ENCODE measurements at places on chromosomes 2 and 18. TPM values are rescaled to one million over a fixed set of nuclear protein-coding genes. Genes with fewer than 3 reads are reported as not detected.

LIPG gene
- 25.7 TPM for total RNA-seq

AKAIN1 gene
- not detected for total RNA-seq

SAG gene
- total RNA-seq = not detected

MC2R gene
- not detected for total RNA-seq

VWC2L gene
- not detected for total RNA-seq

MLPH gene
- 7.7 TPM for total RNA-seq

C2orf72 gene
- 0.77 TPM for total RNA-seq

DNA sequence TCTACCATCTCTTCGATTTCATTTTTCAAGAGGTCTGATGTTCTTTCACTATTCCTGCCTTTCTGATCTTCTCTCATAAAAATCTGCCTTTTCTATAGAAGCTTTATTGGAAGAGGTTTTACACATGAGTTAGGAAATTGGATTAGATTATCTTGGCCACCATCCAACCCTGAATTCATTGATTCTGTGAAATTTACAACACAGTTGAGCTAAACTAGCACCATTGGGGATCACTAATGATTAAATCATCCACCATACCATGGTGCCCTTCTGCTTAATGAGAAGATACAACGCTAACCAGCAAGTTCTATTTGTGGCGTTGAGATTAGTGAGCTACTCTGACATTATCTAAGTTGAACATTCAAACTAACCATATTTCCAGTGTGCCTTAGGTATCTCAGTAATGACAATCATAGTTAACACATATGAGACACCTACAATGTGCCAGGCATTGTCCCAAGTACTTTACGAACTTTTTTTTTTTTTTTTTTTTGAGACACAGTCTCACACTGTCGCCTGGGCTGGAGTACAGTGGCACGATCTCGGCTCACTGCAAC, 17.3 kb upstream of the LBH start:
- DNase-seq = no peak
- no peak overlapping the region for H3K27ac ChIP-seq
- H3K36me3 ChIP-seq = no peaks in the 10 kb centered on the region
- no peak overlapping the region for H3K4me3 ChIP-seq
- H3K27me3 ChIP-seq = no peaks in the 10 kb centered on the region

- H3K4me3 ChIP-seq = no peak overlapping the region
- no peak for DNase-seq
- no peaks in the 10 kb centered on the region for H3K36me3 ChIP-seq
Measured at GRCh38 chr2:26860211-26860850, 12.4 kb downstream of the DPYSL5 start.

DNA sequence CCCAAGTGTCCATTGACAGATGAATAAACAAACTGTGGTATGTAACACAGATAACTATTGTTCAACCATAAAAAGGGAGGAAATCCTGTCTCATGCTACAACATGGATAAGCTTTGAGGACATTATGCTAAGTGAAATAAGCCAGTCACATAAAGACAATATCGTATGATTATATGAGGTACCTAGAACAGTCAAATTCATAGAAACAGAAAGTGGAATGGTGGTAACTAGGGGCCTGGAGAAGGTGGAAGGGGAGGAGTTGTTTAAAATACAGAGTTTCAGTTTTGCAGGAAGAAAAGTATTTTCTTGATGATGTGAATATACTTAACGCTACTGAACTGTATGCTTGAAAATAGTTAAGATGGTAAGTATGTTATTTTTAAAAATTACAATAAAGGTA, 304.6 kb upstream of the CXCR4 start:
- H3K36me3 ChIP-seq = no peaks in the 10 kb centered on the region
- no peak overlapping the region for H3K4me3 ChIP-seq
- no peak overlapping the region for H3K27ac ChIP-seq
- peaks cover 96% of the 10 kb centered on the region for H3K27me3 ChIP-seq
- H3K4me1 ChIP-seq = peaks cover 6% of the 10 kb centered on the region

GRCh38 chr2:241813644-241814392, 4.8 kb downstream of the NEU4 start:
- DNase-seq = no peak
- H3K27ac ChIP-seq = no peak overlapping the region
- H3K27me3 ChIP-seq = peaks cover 5% of the 10 kb centered on the region
- H3K4me1 ChIP-seq = no peaks in the 10 kb centered on the region

GRCh38 chr2:17591846-17592245, 51.4 kb downstream of the VSNL1 start:
- no peaks in the 10 kb centered on the region for H3K36me3 ChIP-seq
- H3K27ac ChIP-seq = no peak overlapping the region
- DNase-seq = no peak
- H3K27me3 ChIP-seq = no peaks in the 10 kb centered on the region
- H3K4me3 ChIP-seq = no peak overlapping the region

DNA sequence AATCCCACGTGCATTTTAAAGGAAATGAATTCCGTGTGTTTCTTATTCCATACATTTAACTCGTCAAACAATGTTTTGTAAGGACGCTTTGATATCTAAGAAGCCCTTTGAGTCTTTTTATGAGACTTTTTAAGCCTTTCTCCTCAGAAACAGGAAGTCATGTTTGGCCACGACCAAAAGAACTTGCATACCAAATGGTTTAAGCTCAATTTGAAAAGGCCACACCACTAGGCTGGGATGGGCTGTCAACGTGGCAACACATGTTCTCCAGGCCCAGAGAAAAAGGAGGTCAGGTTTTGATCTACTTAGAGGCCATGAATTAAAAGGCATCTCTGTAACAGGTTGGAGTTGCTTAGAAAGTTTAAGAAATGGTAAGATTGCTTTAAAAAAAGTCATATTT, 441.8 kb downstream of the CMPK2 start:
- peak overlapping the region; percentile 71 for H3K27ac ChIP-seq
- H3K27me3 ChIP-seq = no peaks in the 10 kb centered on the region
- H3K4me1 ChIP-seq = peaks cover 38% of the 10 kb centered on the region
- no peak overlapping the region for H3K4me3 ChIP-seq
- DNase-seq = no peak

- no peak for DNase-seq
- H3K27ac ChIP-seq = no peak overlapping the region
- no peaks in the 10 kb centered on the region for H3K4me1 ChIP-seq
Measured at GRCh38 chr18:34801774-34802173, 91.7 kb downstream of the DTNA start.

GRCh38 chr2:63849381-63850203, 7.9 kb downstream of the UGP2 start:
- H3K4me1 ChIP-seq = peaks cover 82% of the 10 kb centered on the region
- peaks cover 2% of the 10 kb centered on the region for H3K36me3 ChIP-seq
- DNase-seq = no peak
- no peak overlapping the region for H3K4me3 ChIP-seq

DNA sequence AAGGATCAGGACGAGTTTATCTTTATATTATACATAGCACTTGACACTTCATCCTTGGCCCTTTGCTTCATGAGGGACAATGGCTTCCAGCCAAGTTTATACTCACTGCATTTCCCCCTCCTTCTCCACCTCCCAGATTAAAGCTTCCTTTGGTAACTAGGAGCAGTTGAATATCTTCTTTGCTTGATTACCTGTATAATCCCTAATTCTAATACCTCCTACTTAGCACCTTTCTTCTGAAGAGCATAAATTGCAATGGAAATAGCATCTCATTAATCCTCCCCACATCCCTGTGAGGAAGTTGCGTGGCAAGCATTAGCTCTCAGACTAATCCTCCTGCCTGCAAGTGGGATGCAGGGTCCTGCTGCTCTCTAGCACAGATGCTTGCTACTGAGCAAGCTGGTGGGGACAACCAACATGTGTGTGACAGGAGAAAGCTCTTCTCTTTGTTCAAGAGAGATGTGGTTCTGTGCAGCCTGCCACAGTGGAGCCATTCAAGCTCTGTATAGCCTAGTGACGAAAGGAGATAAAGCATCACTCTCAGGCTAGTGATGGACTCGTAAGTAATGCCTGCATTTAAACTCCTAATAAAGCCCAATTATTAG, 19.1 kb downstream of the KLHL14 start:
- H3K27me3 ChIP-seq = peaks cover 69% of the 10 kb centered on the region
- no peak overlapping the region for H3K27ac ChIP-seq
- DNase-seq = no peak
- H3K4me1 ChIP-seq = peaks cover 3% of the 10 kb centered on the region
- H3K36me3 ChIP-seq = no peaks in the 10 kb centered on the region

GRCh38 chr2:176642074-176642473, 372.8 kb downstream of the MTX2 start:
- no peaks in the 10 kb centered on the region for H3K36me3 ChIP-seq
- no peak overlapping the region for H3K27ac ChIP-seq
- H3K27me3 ChIP-seq = peaks cover 92% of the 10 kb centered on the region
- no peak for DNase-seq
- H3K4me3 ChIP-seq = no peak overlapping the region
- peaks cover 4% of the 10 kb centered on the region for H3K4me1 ChIP-seq

- no peaks in the 10 kb centered on the region for H3K27me3 ChIP-seq
- no peak overlapping the region for H3K27ac ChIP-seq
- no peaks in the 10 kb centered on the region for H3K36me3 ChIP-seq
- H3K4me1 ChIP-seq = peaks cover 21% of the 10 kb centered on the region
- H3K4me3 ChIP-seq = no peak overlapping the region
Measured at GRCh38 chr2:173572848-173573247, 218.2 kb downstream of the CDCA7 start.

- no peak overlapping the region for H3K27ac ChIP-seq
- peaks cover 2% of the 10 kb centered on the region for H3K4me1 ChIP-seq
- H3K36me3 ChIP-seq = no peaks in the 10 kb centered on the region
- H3K27me3 ChIP-seq = no peaks in the 10 kb centered on the region
Measured at GRCh38 chr2:46269544-46270273, 27.5 kb upstream of the EPAS1 start.

DNA sequence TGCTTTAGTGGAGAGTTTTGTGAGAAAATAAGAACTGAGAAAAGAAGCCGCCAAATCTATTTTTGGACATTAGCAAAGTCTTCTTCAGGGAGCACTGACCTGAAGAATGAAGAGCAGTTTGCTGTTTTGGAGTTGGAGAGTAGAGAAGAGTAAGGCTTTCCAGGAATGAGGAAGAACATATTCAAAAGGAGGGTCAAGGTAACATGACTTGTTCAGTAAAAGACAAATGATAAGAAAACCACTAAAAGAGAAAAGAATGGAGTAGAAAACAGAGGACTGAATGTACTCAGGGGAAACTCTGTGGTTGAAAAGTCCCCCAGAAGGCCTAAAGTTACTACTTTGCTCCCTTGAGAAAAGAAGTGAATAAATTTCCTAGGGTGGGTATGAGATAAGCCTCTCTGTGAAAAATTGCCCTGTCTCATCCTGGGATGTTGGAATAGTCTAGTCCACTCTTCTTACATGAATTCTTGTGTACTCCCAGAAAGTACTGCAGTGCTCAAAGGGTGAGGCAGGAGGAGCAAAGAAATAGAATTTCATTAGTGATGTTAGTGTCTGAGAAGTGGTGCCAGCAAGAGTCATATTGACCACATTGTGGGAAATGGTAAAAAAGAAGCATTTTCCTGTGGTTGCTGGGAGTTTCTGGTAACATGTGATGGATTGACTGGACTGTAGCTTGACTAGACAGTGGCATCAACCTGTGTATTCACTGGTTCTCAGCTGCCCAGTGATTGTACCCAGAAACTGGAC, 27.8 kb downstream of the MBD5 start:
- H3K4me1 ChIP-seq = peaks cover 5% of the 10 kb centered on the region
- H3K27me3 ChIP-seq = no peaks in the 10 kb centered on the region
- DNase-seq = no peak

GRCh38 chr2:48175254-48175653, 269.0 kb upstream of the FBXO11 start:
- H3K27me3 ChIP-seq = no peaks in the 10 kb centered on the region
- no peaks in the 10 kb centered on the region for H3K36me3 ChIP-seq
- H3K4me1 ChIP-seq = no peaks in the 10 kb centered on the region
- H3K27ac ChIP-seq = no peak overlapping the region

DNA sequence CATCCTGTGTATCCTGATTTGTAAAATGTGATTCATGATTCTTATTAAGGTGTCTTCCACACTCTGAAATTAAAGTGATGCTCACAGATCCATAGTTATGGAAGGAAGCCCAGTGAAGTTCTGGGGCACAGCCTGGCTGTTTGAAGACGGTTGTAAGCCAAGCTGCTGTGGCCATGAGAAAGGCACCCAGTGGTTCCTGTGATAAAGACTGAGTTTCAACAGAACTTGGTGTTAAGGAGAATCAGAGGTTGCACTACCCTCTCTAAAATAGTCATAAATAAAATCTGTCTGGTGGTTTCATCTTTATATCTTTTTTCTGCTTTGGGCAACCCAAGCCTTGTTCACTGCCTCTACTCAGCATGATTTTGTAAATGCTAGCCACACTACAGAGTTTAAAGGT, 32.2 kb upstream of the SPOPL start:
- peaks cover 3% of the 10 kb centered on the region for H3K36me3 ChIP-seq
- no peak for DNase-seq
- H3K4me3 ChIP-seq = no peak overlapping the region
- no peak overlapping the region for H3K27ac ChIP-seq
- H3K27me3 ChIP-seq = no peaks in the 10 kb centered on the region
- H3K4me1 ChIP-seq = peaks cover 5% of the 10 kb centered on the region

- peaks cover 54% of the 10 kb centered on the region for H3K4me1 ChIP-seq
- no peaks in the 10 kb centered on the region for H3K27me3 ChIP-seq
- no peaks in the 10 kb centered on the region for H3K36me3 ChIP-seq
- no peak overlapping the region for H3K27ac ChIP-seq
- no peak overlapping the region for H3K4me3 ChIP-seq
- DNase-seq = no peak
Measured at GRCh38 chr2:37829202-37829601, 95.9 kb upstream of the RMDN2 start.

GRCh38 chr2:183455056-183455455, 330.8 kb downstream of the NUP35 start:
- H3K27ac ChIP-seq = no peak overlapping the region
- no peak for DNase-seq
- peaks cover 7% of the 10 kb centered on the region for H3K4me1 ChIP-seq
- no peaks in the 10 kb centered on the region for H3K36me3 ChIP-seq

GRCh38 chr2:69983392-69983966, 22.0 kb upstream of the ASPRV1 start:
- H3K36me3 ChIP-seq = peaks cover 6% of the 10 kb centered on the region
- H3K4me3 ChIP-seq = no peak overlapping the region
- H3K4me1 ChIP-seq = peaks cover 2% of the 10 kb centered on the region
- H3K27ac ChIP-seq = no peak overlapping the region
- DNase-seq = no peak
- no peaks in the 10 kb centered on the region for H3K27me3 ChIP-seq

- no peaks in the 10 kb centered on the region for H3K36me3 ChIP-seq
- no peak overlapping the region for H3K27ac ChIP-seq
- no peak overlapping the region for H3K4me3 ChIP-seq
- H3K27me3 ChIP-seq = no peaks in the 10 kb centered on the region
- no peak for DNase-seq
- peaks cover 2% of the 10 kb centered on the region for H3K4me1 ChIP-seq
Measured at GRCh38 chr2:10389573-10389972, 58.6 kb downstream of the ODC1 start.
